ENCODE measurements at places on chromosomes 6 and 20. TPM values are rescaled to one million over a fixed set of nuclear protein-coding genes. Genes with fewer than 3 reads are reported as not detected.

SLC22A16 gene
- total RNA-seq = 1.3 TPM

TRMT6 gene
- 7.6 TPM for total RNA-seq

DNA sequence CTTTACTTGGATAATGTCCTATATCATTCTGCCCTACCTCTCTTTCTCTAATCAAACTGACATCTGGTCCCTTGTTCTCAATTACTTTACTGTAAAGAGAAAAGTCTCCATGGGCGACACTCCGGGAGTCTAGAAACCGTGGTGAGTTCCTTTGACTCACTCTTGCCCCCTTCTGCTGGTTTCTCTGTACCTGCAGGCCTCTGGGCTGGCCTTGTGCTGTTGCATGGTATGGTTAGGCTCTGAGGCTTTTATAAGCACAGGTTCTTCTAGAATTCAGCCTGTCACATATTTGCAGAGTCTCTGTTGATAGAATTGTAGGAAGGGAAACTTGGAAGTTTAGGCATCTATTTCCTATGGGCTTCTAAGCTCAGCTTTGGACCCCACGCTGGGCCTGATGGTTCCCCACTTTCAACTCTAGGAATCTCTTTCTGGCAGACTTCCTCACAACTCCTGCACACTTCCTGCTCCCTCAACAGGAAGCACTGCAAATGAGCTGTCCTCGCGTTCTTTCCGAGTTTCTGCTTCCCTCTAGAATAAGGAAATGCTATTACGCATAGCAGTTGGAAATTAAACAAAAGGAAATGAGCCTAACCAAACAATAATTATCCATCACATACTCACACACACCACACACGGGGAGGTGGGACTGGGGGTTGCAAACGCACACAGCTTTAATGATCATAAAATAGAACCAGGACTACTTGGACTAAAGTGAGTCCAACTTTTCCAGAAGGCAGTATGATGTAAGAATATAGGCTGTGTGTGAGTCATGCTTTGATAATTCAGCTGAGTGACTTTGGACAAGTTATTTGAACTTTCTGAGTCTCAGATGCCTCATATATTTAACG lies 683.3 kb downstream of the QKI start:
- DNase-seq = peak; percentile 56

CFAP206 gene
- 2.1 TPM for total RNA-seq

GRCh38 chr6:74925683-74926082 lies 280.2 kb downstream of the COL12A1 start:
- DNase-seq = no peak

- DNase-seq = peak; percentile 79
Measured at GRCh38 chr6:89180971-89181370, 35.1 kb downstream of the PM20D2 start.

ZFAND3 gene
- 45.7 TPM for total RNA-seq

MED20 gene
- 26.6 TPM for total RNA-seq

SLC22A1 gene
- not detected for total RNA-seq

DNA sequence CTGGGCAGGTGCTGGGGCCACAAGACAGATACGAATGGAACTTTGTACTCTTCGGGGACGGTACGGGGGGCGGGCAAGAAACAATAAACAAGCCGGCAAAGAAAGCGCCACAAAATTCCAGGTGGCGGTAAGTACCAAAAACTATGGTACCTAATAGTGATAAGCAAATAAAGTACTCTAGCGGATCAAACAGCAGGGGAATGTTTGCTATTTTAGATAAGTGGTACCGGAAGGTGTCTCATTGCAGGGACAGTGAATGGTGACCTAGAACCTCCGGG lies 15.1 kb upstream of the RIPK1 start:
- no peak for DNase-seq

TRPC4AP gene
- total RNA-seq = 64.0 TPM

GABRR1 gene
- total RNA-seq = 0.41 TPM

CLPSL1 gene
- not detected for total RNA-seq

MUCL3 gene
- total RNA-seq = not detected

STMND1 gene
- total RNA-seq = not detected

- no peak for DNase-seq
Measured at GRCh38 chr6:10266462-10266861, 148.4 kb downstream of the TFAP2A start.

GRCh38 chr6:54787825-54788224 lies 58.7 kb upstream of the FAM83B start:
- DNase-seq = no peak

DNA sequence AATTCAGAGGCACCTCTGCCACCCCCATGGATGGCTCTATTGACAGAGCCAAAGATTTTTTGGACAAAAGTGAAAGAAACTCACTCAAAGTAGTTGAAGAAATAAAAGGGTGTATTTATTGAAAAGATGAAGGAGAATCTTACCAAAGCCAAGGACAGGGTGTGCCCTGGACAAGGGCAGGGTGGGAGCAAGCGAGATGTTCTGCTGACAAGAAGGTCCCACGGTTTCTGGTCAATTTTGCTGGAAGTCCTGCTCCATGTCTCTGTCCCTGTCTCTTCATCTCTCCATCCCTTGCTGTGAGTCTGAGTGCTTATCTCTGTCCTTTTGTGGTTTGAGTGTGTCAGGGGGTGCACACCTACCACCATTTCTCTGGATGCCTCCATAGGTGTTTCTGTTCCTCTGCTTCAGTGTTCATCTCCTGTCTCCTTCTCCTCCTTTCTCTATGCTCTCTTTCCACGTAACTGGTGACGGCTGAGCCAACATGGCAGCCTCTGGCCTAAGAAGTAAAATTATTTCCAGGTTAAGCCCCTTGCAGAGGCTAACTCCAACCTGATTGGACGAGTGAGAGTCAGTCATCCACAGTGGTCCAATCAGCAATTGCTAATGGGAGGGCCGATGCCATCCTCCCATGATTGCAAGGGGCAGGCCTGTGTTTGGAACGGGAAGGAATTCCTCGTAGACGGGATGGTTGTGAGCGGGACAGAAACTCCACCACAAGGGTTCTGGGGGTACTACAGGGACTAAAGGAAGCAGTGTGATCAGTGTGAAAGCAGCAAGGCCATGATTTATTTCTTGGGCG lies 502.1 kb upstream of the CDH4 start:
- DNase-seq = no peak

DNA sequence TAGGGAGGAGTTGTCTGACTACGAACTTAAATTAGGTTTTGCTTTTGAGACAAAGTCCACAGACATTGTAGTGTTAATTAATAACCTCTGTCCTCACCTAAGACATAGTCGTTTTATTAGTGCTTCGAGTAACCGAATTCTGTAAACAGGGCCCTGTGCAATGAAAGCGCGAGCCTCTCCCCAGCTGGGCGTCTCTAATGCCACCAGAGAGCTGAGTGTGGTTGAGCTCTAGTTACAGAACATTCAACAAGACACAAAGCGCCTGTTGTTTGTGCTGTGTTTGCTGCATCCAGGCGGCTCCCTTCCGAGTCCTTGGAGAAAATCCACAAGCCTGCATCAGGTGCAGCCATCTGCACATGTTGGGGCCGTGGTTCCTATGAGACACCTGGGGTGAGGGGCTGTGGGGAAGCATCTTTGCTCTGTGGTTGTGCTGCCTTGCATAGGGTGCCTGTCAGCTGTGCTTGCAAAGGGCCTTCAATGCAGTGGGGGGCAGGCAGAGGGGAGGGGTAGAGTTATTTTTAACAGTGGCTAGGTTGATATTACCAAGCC lies 63.9 kb downstream of the CD164 start:
- peak; percentile 85 for DNase-seq

DNA sequence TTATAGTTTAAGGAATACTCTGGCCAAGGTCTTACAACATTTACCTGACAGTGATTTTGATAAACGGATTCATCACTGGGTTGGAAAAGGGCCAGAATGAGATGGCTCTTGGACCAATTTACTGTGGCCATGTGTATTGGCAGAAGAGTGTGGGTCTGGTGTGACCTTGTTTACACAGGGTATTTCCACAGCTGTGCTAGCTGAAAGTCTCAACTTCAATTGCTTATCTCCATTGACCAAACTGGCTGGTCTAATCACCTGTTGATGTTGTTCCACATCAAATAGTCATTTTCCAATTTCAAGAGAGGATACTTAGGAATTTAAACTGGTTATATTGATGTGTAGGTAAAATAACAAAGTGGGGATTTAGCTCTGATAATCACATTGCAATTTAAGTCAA lies 501.6 kb upstream of the MAP3K7 start:
- DNase-seq = no peak

DNA sequence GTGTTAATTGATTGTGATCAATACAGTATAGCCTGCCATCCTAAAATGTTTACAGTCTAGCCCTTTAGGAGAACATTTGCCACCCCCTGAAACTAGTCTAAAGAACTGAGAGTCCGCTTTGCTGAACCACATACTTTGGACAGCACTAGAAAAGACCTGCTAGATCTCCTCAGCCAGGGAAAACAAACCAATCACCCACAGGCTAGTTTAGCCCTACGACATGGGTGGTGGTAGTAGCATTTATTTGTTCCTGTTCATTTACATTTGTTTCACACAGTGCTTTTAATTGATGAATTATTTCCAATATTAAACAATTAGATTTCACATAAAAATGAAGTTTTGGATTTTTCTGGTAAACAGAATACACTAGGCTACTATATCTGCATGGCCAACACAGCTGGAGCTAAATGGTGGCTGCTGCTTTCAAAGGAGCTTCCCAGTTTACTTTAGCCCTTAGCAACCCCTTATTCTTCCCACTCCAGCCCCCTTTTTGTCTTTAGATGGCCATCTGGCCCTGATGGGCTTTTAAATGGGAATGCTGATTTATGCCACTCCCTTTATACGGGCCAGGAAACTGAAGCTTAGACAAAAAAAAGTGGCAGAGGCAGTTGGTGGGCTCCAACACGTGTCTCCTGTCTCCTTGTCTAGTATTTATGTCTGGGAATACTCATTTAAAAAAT lies 72.4 kb downstream of the ADGRG6 start:
- no peak for DNase-seq

SMLR1 gene
- not detected for total RNA-seq

DNA sequence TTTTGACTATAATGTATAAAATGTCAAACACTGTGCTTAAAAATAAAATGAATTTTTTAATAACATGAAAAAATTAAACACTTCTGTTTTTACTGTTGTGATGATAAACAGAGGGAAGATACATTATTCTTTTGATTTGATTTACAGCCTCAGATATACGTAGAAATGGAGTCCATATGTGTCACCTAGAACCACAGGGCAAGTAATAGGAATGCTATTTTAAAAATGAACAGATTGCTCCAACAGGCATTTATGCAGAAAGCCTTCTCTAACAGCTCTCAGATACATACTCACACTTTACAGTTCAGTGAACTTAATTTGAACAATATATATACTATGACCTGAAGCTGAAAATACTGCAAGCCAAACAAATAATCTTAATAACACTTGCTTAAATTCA lies 1551.0 kb downstream of the GRIK2 start:
- DNase-seq = no peak

- no peak for DNase-seq
Measured at GRCh38 chr6:31933537-31933936, 6.0 kb downstream of the C2 start.

DNA sequence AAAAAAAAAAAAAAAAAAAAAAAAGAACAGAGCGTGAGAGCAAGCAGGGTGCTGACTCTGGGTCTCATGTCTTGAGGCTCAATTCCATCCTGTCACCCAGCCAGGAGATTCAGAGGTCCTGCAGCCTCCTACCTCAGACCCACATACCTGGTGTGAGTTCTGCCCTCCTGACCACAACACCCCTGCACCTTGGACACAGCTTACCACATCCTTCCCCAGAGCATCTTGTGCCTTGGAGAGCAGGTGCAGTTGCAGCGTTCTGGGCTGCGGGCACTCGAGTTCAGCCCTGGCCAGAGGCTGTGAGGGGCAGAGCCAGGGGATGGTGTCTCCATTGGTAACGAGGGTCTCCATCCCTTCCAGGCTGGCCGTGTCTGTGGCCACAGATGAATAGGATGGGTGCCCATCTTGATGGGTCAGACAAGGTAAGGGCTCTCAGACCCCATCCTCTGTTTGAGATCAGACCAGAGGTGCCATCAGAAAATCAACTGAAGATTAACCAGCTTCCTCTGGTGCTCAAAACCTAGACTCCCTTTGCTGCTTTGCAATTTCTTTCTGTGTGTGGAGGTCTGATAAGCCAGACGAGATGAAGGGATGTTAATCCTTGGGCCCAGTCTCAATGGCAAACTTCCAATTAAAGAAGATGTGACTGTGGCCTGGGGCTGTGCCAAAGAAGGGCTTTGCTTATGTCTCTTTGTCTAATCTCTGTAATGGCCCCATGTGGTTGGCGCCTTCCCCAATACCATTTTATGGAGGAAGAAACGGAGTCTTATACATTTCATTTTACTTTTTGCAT lies 14.7 kb upstream of the ZNF831 start:
- no peak for DNase-seq

ENPP4 gene
- 44.0 TPM for total RNA-seq

SLC17A1 gene
- total RNA-seq = not detected

GPANK1 gene
- total RNA-seq = 18.0 TPM

GRCh38 chr6:109301418-109301817 lies 80.8 kb downstream of the CD164 start:
- no peak for DNase-seq

- no peak for DNase-seq
Measured at GRCh38 chr6:153028286-153028685, 25.8 kb upstream of the MTRF1L start.

DNA sequence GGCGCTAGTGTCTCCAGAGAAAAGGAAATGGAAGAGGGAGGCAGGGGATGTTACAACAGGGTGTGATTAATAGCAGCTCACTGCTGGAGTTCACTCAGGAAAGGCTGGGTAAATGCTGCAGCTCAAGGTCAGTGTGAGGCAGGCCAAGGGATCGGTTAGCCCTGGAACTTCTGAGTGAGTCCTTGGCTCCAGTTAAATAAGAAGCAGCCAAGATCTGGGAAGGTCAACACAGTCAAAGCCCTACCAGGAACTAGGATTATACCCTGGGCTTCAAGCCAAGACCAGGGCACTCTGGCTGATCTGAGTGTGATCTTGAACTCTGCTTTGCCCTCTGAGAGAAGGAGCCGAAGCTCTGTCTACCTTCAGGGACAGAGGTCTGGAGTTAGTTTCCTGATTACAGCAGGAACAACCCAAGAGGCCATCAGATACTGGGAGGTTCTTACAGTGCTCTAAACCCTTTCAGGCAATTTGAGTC lies 44.3 kb downstream of the TPD52L1 start:
- peak; percentile 80 for DNase-seq

STXBP5 gene
- 33.7 TPM for total RNA-seq

GRCh38 chr6:9540534-9541126 lies 874.2 kb downstream of the TFAP2A start:
- peak; percentile 74 for DNase-seq
